ENCODE measurements at places on chromosomes 5 and 9.

DNA sequence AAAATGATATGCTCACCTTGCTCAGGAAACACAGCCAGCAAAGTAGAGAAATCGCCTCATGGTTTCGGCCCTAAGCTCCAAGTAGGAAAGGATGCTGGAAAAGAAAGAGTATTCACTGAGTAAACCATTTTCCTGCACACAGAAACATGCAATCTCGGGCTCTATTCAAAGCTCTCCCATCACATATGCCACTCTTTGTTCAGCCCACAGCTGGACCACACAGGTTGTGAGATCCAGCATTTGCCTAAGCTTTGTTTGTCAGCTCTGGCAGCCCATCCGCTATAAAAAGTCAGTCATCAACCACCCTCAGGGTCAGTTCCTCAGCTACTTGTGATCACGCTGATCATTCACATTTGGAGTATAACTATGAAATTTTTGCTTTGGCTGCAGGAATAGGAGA, 96.5 kb upstream of the SMARCA2 start:
- DNase-seq: no peak

GRCh38 chr5:3962113-3962512, 366.5 kb downstream of the IRX1 start:
- DNase-seq: no peak

DNA sequence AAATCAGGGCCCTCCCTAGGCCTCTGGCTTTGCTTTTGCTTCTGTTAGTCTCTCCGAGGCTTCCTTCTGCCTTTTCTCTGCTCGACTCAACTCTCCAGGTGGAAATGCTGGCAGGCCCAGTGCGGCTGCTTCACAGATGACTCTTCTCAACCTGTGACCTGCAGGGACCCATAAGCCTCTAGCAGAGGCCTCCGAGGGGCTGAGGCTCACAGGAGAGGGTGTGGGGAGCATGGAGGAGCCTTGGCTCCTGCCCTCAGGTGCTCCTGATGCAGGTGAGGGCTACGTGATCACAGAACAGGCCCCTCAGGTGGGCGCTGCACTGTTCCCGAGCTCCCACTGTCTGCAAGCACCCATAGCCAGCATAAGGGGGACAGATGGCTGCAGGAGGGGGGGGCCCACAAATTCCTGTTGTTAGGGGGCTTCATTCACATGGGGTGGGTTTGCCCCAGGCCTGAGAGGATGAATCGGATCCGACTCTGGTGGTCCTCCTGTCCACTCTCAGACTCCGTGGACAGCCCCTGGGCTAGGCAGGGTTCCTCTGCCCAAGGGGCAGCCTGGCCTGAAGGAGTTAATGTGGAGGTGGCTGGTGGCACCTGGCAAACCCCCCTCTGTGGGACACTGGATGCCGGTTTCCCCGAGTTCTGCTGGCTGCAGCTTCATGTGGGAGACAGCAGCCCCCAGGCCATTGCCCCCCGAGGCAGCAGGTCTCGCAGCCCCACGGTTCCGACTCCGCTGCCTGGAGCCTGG, 10.9 kb upstream of the FCN2 start:
- DNase-seq: no peak

GRCh38 chr5:43096916-43097315, 23.8 kb upstream of the ZNF131 start:
- DNase-seq: no peak

GRCh38 chr5:2670940-2671339, 80.5 kb downstream of the IRX2 start:
- DNase-seq: no peak

- DNase-seq: no peak
These were observed 334.6 kb downstream of the SPOCK1 start for GRCh38 chr5:137164536-137164935.

DNA sequence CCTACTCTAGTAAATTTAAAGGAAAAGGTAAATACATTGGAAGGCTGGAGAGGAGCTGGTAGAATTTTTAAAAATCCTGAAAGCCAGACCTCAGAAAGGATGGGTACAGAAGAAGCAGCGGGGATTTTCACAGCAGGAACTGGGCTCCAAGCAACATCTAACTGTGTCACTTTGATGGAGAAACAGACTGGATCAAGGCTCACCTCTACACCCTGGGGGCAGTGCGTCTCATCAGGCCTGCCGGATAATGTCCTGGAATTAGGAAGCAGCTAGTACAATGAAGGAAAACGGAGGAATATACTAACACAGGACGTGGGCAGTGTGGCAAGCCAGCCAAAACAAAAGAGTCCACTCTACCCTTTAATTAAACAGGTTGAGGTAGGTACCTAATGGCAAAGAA, 463.6 kb downstream of the TAF11L14 start:
- no peak for DNase-seq

GRCh38 chr5:54458221-54458620, 2.7 kb downstream of the HSPB3 start:
- DNase-seq: no peak

- peak; percentile 87 for DNase-seq
These were observed 5.3 kb upstream of the TJP2 start for GRCh38 chr9:69168709-69169217.

DNA sequence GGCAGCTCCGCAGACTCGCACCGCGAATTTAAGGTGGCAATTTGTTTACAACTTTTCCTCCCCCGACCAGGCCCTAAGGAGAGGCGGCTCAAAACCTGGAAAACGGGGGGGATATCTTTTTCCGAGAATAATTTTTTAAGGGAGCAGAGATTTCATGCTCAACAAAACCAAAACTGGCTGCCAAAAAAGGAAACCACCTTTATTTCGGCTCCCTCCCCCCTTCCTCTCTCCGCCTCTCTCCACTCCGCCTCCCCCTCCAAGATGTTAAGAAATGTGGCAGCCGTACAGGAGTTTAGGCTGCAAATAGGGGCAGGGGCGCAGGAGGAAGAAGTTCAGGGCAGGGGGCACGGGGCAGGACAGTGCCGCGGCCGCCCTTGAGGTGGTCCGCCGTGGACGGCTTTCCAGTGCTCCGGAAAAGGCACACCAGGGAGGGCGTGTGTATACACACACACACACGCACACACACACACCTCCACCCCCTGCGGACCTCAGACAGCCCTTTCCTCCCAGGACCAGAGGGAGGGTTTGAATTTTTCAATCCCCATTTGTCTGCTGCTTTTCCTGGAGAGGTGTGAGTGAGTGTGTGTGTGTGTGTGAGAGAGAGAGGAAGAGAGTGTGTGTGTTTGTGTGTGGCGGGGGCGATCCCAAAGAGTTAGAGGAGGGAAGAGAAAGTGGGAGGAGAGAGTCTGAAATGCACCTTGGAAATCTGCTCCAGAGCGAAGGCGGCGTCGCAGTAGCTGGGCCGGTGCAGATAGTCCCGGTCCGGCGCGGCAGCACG, 9.1 kb downstream of the PTCH1 start:
- DNase-seq: peak; percentile 74

- DNase-seq: no peak
These were observed 88.6 kb downstream of the COL5A1 start for GRCh38 chr9:134730011-134730760.

DNA sequence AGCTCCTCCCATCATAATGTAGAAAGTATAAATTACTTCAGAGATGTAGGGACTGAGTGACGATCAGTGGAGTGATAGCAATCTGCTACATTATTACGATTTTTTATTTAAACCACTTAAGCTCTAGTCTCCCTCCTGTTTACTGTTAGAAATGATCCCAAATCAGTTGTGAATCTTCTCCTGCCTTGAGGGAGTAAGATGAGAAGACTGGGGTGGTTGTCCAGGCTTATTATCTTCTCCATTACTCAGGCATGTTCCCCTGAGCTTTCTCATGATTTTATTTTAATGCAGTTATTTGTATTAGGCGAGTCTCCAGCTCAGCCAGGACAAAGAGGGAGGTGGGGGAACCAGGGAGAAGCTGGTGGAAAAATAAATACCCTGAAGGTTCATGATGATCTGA, 48.2 kb upstream of the CTNNA1 start:
- DNase-seq: no peak

- DNase-seq: no peak
These were observed 63.3 kb downstream of the FYB1 start for GRCh38 chr5:39156082-39156481.

GRCh38 chr9:85640425-85640824, 101.3 kb downstream of the AGTPBP1 start:
- DNase-seq: no peak

DNA sequence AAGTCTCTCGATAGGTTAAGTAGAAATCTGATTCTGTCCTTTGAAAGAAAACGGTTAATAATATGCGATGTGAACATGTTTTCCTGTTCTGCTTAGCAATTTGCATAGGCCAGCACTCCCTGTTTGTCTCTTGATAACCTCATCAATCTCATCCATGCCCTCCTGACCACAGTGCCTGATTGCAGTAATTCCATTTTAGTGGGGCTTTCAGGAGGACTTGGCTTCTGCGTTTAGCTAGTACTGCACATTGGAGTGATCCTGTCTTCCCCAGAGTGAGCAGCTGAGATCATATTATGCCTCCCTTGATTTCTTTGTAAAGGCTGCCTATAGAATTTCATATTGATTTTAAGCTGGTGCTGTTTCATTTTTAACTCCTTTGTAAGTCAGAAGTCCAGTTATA, 335.9 kb upstream of the ISL1 start:
- DNase-seq: no peak

GRCh38 chr9:90927496-90927895, 125.9 kb downstream of the SYK start:
- DNase-seq: no peak

DNA sequence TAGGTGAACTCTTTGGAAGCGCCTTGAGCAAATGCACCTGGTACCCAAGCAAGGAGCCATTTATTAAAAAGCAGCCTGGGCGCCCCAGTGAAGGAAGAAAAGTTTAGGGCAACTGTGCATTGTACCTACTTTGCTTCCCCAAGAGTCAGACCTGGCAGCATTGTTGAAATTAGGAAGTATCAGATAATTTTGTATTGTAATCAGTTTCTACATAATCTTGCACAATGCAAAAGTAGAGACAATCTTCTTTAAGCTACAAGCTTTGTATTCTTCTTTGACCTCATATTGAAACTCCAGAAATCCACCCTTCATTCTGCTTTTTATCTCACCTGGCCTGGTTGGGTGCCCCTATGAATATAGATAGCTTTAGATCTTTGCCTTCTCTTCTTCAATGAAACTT, 490.8 kb downstream of the RASEF start:
- no peak for DNase-seq

DNA sequence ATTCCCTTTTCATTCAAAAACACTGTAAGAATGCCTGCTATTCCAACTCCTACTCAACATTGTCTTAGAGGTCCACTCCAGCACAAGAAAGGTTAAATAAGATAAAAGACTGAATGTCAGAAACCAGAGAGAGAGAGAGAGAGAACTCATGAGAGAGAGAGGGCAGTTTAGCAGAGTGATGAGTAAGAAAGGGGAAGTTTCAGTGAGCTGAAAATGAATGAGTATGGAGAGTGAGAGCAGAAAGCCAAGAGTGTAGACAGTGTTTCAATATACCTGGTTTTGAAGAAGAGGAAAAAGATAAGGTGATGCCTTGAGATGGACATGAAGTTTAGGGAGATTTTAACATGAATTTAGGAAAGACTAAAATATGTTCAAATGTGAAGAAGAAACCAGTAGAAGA, 528.0 kb upstream of the SEMA6A start:
- DNase-seq: no peak

DNA sequence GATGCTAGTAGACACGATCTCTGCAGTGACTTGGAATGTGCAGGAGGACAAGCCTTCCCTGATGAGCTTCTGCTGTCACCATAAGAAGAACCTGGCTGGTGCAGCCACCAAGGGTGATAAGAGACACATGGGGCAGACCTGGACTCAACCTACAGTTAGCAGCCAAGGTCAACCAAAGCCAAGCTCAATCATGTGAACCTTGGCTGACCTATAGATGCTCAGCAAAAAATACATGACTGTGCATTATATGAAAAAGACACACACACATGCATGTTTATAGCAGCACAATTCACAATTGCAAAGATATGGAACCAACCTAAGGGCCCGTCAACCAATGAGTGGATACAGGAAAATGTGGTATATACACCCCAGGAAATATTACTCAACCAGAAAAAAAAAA, 86.9 kb downstream of the TARS1 start:
- DNase-seq: no peak

DNA sequence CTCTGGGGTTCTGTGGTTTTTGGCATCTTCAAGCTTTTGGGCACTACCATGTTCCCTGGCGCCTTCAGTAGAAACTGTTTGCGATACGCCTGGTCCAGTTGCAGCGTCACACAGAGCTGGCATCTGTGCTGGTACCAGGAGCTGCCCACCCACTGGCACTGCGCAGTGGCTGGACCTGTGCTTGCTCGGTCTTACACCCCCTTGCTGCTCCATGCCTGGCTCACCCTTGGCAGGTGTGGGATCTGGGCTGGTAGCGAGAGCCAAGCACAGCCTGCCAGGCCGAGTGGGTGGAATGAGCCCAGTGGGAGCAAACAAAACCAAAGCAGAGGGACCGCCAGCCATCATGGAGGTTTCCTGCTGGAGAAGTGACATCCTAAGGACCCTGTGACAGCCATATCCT, 170.2 kb upstream of the IRX2 start:
- DNase-seq: no peak

DNA sequence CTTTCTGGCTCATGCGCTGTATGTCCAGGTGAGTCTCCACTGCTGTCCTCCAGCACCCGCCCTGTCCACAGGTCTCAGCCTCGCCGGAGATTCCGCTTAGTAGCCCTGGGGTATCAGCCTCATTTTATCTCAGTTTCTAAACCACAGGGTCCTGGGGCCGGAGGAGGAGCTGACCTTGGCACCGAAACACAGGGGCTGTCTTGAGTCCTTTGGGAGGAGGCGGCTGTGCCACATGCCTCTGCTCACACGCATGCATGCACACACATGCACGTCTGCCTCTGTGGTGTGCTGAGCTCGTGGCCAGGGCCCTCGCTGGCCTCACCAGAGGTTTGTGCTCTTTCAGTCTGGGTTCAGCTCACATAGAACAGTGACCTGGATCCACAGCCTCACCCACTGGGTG, 23.3 kb downstream of the TRIP13 start:
- no peak for DNase-seq

- no peak for DNase-seq
These were observed 116.0 kb downstream of the GOLPH3 start for GRCh38 chr5:32058101-32058500.

DNA sequence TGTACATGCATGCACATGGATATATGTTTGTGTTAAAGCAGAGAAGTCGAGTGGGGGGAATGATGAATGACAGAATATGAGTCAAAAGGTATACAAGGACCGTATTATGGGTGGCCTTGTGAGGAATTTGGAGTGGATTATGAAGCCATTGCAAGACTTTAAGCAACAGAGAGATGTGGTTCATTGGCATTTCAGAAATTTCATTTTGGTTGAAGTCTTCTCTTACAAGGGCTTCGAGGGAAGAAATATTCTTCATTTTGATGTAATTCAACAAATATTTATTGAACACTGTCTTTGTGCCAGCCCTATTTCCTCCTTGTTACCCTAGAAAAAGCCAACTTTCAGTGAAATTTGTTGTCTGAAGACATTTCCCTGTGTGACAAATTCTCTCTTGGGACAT, 83.9 kb upstream of the SLCO6A1 start:
- no peak for DNase-seq

GRCh38 chr5:172694541-172694940, 53.5 kb downstream of the NEURL1B start:
- DNase-seq: no peak

GRCh38 chr9:123617286-123617685, 261.3 kb downstream of the CRB2 start:
- DNase-seq: no peak

GRCh38 chr5:3601911-3602782, 6.5 kb downstream of the IRX1 start:
- DNase-seq: no peak

Data from RWPE1 (cell line).